COR-L47 (cell line): ENCODE measurements at places on chromosomes 13 and 19.
A peak's percentile ranks its signal among the peaks of the same experiment; 100 is the strongest.

DNA sequence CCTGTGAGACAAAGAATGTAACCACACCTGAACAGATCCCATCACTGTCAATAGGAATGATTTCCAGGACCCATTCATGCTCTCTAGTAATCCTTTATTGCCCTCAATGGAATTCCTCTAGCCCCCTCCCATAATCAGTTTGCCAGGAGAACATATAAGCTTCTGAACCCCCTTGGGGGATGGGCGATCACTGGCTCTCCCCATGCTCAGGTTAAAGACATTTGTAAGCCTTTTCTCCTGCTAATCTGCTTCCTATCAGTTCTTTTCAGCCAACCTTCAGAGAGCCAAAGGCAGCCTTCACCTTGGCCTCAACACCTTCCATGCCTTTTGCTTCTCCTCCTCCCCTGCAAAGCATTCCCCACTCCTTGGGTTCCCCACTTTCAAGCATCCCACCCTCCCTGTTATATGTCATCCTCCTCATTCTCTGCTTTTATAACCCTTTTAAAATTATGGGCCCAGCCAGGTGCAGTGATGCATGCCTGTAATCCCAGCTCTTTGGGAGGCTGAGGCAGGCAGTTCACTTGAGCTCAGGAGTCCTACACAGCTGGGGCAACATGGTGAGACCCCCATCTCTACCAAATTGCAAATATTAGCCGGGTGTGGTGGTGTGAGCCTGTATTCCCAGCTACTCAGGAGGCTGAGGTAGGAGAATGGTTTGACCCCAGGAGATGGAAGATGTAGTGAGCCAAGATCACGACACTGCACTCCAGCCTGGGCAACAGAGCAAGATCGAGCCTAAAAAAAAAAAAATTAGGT is 12.4 kb downstream of the DPRX start:
- no peak for DNase-seq

- no peak for DNase-seq
These were observed 6.7 kb upstream of the MADCAM1 start for GRCh38 chr19:489418-490196.

- DNase-seq: no peak
These were observed 26.8 kb upstream of the ALOX5AP start for GRCh38 chr13:30708541-30708940.

- no peak for DNase-seq
These were observed 404.7 kb downstream of the IRS2 start for GRCh38 chr13:109381546-109382180.

GRCh38 chr13:48783695-48784230 is 130.0 kb downstream of the CYSLTR2 start:
- no peak for DNase-seq

DNA sequence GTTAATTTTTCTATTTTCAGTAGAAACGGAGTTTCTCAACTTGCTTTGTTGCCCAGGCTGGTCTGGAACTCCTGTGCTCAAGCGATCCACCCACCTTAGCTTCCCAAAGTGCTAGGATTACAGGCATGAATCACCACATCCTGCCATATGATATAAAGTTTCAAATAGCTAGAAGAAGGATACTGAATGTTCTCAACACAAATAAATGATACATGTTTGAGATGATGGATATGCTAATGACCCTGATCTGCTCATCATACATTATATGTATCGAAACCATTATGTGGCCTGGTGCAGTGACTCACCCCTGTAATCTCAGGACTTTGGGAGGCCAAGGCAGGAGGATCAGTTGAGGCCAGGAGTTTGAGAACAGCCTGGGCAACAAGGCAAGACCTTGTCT is 11.5 kb downstream of the CIB3 start:
- DNase-seq: no peak

GRCh38 chr13:108560093-108560492 is 69.3 kb upstream of the MYO16 start:
- DNase-seq: no peak

DNA sequence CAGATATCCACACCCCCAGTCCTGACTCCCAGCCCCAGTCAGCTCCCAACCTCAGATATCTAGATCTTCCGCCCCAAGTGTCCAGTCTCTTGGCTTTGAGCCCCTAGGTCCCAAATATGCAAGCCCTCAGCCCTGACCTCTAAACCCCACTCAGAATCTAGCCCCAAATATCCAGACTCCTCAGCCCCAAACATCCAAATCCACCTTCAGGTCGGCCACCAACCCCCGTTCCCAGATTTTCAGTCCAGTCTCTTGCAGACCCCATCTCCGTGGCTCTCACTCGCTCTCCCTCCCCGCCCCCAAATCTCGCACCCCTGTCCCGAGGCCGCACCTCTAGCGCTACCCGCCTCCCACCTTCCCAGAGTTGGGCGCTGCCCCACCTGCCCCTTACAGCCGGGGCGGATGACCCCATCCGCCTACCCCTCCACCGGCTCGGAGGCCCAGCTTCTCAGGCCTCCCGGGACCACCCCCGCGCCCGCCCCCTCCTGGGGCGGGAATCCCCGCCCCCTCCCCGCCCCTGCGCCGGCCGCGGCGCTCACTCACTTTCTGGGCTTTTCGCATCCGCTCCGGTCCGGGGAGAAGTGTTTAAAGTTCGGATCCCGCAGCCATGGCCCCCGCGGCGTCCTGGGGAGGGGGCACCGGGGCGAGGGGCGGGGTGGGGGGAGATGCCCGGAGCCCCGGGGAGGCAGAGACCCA is 604 bp downstream of the ERFL start:
- no peak for DNase-seq

- no peak for DNase-seq
These were observed 1824.2 kb downstream of the OLFM4 start for GRCh38 chr13:54852831-54853230.

DNA sequence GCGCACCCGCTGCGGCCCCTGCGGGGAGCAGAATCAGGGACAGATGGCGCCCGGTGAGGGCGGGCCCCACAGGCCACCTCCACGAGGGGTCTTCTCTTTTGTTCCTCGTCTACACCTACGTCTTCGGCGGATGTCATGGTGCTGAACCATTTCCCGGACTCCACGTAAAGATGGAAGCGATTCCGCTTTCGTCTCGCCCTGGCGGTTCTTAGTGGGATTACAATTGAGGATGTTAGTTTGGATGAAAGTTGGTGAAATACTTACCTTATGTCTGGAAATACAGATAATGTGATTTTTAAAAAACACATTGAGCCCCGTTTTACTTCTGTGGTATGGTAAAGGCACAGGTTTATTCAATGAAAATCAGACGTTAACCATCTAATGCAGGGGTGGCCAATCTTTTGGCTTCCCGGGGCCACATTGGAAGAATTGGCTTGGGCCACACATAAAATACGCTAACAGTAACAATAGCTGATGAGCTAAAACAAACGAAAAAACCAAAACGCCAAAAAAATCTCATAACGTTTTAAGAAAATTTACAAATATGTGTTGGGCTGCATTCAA is 1.4 kb upstream of the ZMYM5 start:
- peak; percentile 88 for DNase-seq
